GM18507 (cell line): ENCODE measurements at places on chromosomes 12 and 14.

DNA sequence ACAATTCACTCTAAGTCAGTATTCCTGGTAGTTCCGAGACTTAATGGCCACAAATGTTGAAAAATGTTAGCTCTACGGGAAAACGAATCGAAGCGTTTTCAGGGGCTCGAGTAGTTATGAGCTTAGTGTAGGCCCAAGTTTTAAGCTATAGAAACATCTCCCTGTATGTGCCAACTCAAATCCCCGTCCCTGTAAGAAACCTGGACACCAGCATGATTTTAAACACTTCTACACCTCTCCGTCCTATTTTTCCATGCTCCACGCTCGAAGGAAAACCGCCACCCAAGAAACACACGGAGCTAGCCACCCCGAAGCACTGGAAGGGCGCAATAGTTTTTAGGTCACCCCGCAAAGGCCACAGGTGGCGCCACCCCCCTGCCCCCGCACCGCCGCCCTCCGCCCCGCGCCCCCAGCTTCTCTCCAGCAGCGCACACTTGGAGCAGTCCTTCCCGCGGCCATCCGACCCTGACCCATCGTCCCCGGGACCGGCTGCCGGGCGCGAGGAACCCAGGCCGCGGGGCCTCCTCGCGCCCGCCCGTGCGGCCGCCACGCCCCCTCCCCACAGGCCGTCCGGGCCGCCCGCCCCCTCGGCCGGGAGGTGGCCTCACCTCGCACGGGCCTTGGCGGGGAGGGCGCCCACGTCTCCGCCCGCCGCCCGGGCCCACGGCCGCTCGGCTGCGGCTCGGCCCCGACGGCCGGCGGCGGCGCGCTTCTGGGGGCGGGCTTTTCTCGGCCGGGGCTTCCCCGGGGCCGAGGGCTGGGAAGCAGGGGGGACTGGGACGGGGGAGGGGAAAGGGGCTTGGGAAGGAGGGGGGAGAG is 522 bp downstream of the R3HDM2 start:
- DNase-seq, result no peak

GRCh38 chr14:91381801-91382670 is 35.6 kb downstream of the CCDC88C start:
- no peak for DNase-seq

GRCh38 chr14:79571366-79571765 is 639.9 kb downstream of the DIO2 start:
- DNase-seq, result no peak

GRCh38 chr12:12715459-12716150 is 1.6 kb upstream of the CDKN1B start:
- DNase-seq, result no peak

DNA sequence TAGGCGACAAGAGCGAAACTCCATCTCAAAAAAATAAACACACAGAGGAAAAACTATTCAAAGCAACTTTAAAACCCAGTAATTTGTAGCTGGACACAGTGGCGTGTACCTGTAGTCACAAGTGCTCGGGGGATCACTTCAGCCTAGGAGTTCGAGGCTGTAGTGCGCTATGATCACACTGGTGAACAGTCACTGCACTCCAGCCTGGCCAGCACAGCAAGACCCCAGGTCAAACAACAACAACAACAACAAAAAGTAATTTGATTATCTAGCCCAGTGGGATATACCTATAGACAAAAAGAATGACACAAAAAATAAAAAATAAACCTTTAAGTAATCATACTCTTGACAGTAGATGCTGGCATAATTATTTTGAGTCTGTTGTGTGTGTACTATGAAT is 29.3 kb downstream of the STX2 start:
- DNase-seq, result no peak

- DNase-seq, result no peak
Observed at GRCh38 chr12:63129927-63130326, 21.1 kb downstream of the AVPR1A start.

DNA sequence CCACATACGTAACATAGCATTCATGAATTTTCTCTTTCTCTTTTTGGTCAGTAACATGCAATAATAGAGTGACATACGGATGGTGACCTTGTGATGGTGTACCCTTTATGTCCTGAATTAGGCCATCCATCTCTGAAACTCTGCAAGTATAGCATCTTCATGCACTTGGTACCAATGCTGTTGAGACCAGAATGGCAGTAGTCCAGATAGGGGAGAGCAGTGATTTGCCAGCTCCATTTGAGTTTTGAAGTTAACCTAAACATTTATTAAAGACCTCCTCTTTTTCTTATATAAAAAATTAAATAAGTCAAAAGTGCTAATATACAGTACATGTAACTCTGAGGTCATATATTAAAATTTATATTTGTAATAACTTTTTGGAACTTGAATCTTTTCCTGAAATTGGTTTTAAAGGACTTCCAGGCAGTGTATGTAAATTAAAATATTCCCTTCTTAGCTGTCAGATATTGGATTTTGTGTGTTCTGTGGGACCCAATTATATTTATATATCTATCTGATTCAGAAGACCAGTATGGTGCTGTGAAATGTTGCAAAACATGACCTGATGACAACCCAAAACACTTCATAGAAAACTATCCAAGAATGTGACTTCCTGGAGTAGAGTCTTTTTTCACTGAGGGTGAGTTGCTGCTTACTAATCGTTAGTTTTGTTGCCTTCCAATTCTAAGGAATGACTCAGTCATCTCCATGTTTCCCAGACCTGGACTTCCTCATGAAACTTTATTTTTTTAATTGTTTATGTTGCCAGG is 3.5 kb downstream of the ELK3 start:
- DNase-seq, result no peak

- DNase-seq, result no peak
Observed at GRCh38 chr12:79886917-79887519, 47.9 kb downstream of the PPP1R12A start.

DNA sequence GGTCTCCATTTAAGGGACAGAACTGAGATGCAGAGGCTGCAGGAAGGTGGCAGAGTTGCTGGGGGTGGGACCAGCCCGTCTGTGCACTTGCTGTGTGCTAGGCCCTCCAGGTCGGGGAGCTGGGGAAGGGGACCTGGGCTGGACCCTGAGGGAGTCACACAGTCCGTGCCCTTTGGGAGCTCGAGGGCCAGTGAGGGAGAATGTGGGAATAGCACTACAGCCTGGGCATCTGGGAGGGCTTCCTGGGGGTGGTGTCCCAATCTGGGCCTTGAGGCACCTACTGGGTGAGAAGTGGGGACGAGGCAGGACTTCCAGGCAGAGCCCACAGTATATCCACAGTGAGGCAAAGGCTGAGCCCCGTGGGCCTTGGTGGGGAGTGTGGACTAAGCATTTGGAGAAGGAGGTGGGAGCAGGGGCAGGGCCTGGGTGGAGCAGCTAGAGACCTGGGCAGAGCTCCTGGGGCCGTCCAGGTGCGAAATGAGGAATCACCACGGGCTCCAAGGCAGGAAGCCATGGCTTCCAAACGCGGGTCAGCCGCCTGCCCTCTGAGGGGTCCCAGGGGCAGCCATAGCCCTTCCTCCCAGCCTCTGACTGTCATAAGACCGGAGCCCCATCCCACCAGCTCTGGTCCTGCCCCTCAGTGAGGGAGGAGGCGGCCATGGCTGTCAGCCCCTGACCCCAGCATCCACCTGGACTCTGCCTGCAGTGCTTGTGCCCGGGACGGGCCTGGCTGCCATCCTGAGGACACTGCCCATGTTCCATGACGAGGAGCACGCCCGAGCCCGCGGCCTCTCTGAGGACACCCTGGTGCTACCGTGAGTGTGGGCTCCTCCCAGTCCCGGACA is 6.6 kb downstream of the ASPG start:
- no peak for DNase-seq

DNA sequence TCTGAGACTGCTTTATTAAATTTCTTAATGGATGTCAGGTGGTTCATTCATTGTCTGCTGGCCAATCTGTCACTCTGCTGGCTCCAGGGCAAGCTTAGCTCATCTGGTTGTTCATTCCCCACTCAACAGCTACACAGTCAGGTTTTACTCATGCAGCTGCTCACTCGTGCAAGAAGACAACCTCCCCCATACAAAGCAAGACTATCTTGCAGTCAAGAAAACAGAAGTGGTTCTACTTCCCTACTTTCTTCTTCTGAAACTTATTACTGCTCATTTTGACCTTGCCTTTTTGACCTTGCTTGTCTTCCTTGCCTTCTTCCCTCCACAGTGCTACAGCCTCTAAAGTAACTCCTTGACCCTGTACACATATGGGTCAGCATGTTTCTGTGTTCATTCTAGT is 277.9 kb downstream of the SSPN start:
- DNase-seq, result peak; percentile 51

DNA sequence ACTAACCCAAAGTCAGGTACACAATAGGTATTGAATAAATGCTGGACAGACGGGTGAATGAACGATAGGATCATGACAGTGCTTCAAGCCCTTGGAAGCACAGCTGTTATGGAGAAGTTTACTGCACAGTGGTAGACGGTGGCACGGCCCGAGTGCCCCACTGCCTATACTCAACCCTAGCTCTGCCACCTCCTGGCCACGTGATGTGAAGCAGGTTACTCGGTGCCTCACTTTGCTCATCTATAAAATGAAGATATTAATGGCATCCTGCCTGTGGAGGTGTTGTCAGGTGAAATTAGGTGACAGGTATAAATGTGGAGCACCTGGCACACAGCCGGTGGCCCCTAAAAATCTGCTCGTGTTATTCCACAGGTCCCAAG is 5.8 kb downstream of the ASB2 start:
- no peak for DNase-seq

GRCh38 chr12:116592731-116593130 is 33.5 kb downstream of the MAP1LC3B2 start:
- no peak for DNase-seq

DNA sequence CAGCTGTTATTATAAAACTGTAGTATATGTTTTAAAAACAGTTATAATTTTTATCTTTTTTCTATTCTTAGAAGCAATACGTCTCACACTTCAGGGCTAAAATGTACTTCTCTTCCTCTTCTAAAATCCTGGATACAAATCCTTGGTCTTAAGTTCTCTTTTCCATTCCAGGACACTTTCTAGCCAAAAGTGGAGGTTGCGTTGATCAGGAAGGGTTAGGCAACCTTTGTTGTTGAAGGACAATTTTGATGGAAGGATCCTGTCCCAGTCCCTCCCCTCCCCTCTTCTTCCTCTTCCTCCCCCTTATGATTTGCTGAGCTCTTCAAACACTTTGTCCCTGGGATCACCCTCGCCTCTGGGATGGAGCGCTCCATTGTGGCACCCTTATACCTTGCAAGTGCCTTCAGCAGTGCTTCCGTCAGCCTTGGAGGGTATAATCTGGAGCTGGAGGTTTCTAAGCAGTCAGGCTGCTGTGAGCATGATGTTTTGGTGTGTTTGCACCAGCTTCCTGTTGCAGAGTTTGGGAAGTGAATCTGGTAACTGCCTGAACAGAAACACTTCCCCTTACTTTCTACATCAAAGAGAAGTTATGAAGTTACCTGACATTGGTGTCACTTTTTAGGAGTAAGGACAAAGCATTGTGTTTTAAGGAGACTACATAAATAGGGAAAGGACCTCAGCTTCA is 87.4 kb upstream of the SLC38A2 start:
- DNase-seq, result no peak

DNA sequence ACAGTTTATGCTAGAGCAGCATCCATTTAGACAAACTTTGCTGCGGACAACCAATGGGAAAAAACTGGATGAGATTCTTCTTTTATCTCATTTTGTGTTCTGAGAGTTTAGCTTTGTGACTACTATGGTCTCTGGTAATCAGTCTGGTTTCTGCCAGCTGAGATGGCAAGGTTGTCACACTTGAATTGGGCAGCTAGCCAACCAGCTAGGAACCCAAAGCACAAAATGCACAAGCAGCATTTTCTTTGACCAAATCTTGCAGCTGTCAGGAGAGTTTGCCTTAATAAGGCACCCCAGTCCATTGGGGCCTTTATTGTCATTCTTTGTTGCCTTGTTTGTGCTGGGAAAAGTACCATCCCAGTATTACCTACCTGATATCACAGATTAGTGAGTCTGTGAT is 34.0 kb upstream of the ETV6 start:
- DNase-seq, result no peak

DNA sequence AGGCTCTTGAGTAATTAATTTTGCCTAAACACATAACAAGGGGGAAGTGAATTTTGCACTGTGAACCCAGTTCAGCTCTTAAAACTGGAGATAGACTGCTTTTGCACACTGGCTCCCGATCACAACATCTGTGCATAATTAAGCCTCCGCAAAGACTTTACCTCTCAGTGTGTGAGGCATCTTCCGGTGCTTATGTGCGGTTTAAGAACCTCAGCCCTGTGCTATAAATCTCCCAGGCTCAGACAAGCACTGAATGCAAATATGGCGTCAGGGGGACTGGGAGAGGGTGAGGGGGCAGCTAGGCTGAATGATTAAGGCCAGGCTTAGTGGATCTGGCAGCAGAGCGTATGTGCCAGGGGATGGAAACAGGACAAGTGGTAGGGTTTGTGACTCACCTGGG is 103.3 kb downstream of the ADCK1 start:
- DNase-seq, result no peak

- DNase-seq, result no peak
Observed at GRCh38 chr12:33555128-33555527, 115.5 kb upstream of the SYT10 start.

DNA sequence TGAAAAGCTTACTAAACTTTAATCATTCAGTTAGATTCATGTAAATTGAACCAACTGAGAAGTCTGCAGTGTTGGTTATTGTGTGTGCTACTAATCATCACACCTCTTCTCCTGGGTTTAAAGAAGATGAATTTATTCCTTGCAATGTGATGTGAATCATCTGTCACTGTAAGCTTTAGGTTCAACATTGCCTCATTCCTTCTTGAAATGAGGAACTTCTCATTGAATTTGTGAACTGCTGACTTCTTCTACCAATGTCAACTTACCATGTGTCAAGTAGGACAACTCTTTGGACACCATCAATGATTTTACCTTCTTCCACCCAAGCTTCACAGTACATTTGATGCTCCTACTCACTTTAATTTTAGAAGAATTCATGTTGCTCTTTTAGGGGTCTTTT is 17.4 kb upstream of the PRB2 start:
- no peak for DNase-seq

GRCh38 chr14:92644171-92644969 is 104.1 kb downstream of the LGMN start:
- no peak for DNase-seq

- DNase-seq, result no peak
Observed at GRCh38 chr14:104746934-104747481, 5.9 kb upstream of the SIVA1 start.

DNA sequence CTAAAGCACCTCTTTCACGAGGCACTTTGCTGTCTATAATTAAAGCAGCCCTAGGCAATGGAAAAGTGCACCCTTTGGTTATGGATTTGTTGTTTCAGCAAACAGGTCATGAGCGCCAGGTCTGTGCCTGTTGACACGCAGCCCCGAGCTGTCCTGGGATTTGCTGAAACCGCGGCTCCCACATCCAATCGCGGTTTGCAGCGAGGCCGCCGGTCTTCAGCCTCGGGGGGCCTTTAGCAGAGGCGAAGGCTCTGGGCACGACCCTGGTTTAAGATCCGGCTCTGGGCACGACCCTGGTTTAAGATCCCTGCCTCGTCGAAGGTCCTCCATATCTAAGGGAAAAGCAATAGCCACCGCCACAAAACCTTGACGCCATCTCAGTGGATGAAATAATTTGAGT is 79.2 kb downstream of the GLT1D1 start:
- no peak for DNase-seq

DNA sequence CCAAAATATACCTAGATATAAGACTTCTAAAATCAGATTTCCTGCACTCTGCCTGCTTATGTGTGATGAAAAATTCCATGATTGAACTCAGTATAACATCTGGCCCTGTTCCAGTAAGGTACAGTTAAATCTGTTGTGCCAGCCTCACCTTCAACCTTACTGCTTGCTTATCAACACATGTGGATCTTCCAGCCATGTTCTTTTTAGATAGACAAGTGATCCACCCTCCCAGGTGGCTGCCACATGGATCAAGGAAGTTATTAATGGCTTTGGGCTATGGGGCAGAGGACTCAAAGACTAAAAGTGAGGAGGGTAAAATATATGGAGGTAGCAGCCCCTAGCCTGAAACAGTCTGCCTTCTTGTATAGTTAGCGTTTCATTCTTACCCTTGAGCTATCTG is 25.3 kb upstream of the MAGOHB start:
- DNase-seq, result no peak
